Smooth muscle cell of the umbilical artery (primary cell): ENCODE measurements at places on chromosomes 11 and 22. TPM values are rescaled to one million over a fixed set of nuclear protein-coding genes. Genes with fewer than 3 reads are reported as not detected.

The GLYAT gene
- not detected in 2 replicates for total RNA-seq

The MFNG gene
- total RNA-seq: 0.28 and 0.59 TPM in 2 replicates

The PRODH gene
- total RNA-seq: not detected in 2 replicates

The PRG3 gene
- not detected in 2 replicates for total RNA-seq

The TRIM51 gene
- not detected in 2 replicates for total RNA-seq

The KBTBD4 gene
- 17.6 and 24.9 TPM in 2 replicates for total RNA-seq

The OR8K1 gene
- total RNA-seq: not detected in 2 replicates

The MRGPRE gene
- not detected in 2 replicates for total RNA-seq

The LRRC75B gene
- 5.6 and 7.1 TPM in 2 replicates for total RNA-seq

The MMP1 gene
- total RNA-seq: 47.9 and 122 TPM in 2 replicates

The SHISAL1 gene
- total RNA-seq: 2.2 and 3.9 TPM in 2 replicates

The PRRG4 gene
- total RNA-seq: under 0.01 and 0.09 TPM in 2 replicates

The UPB1 gene
- 0.09 and 0.30 TPM in 2 replicates for total RNA-seq

The LRRN4CL gene
- 0.23 and 0.59 TPM in 2 replicates for total RNA-seq

The PKP3 gene
- 0.69 and 1.8 TPM in 2 replicates for total RNA-seq

The AQP11 gene
- total RNA-seq: 2.8 and 8.9 TPM in 2 replicates

The ARHGAP42 gene
- 26.7 and 27.1 TPM in 2 replicates for total RNA-seq

The PYGM gene
- total RNA-seq: 0.60 and 1.2 TPM in 2 replicates

The ABCG4 gene
- total RNA-seq: under 0.01 and 0.32 TPM in 2 replicates

The RBMXL2 gene
- total RNA-seq: not detected in 2 replicates

The FGF4 gene
- total RNA-seq: not detected in 2 replicates

The FOSL1 gene
- 6.2 and 31.1 TPM in 2 replicates for total RNA-seq

The TRIM22 gene
- total RNA-seq: 134 and 153 TPM in 2 replicates

The SLCO2B1 gene
- total RNA-seq: 0.30 and 0.88 TPM in 2 replicates

The TEX54 gene
- not detected in 2 replicates for total RNA-seq

The WT1 gene
- total RNA-seq: 0.18 TPM in 1 of 2 replicates, not detected in the other

The ADAMTS8 gene
- not detected in 2 replicates for total RNA-seq

The TFIP11 gene
- 33.0 and 42.4 TPM in 2 replicates for total RNA-seq

The MS4A4E gene
- not detected in 2 replicates for total RNA-seq

The C22orf15 gene
- 1.2 and 3.3 TPM in 2 replicates for total RNA-seq
